ENCODE measurements at places on chromosomes 2 and 18.

DNA sequence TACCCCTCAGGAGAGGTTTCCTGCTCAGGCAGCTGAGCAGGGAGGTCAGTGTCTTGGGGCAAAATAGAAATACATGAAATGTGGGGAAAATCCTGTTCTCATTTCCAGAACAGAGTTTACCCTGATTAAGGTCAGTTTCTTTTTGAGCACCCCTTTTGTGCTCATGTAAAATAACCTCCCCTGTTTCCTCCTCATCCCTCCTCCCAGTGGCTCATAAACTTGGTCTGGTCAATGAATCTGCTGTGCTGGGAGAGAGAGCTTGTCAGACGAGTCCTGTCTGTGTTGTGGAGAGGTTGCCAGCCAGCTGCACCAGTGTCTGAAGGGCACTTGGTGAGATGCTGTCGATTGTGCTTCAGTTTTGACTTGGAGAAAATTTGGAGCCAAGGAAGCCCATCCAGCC lies 48.6 kb downstream of the NTSR2 start:
- DNase-seq: no peak

DNA sequence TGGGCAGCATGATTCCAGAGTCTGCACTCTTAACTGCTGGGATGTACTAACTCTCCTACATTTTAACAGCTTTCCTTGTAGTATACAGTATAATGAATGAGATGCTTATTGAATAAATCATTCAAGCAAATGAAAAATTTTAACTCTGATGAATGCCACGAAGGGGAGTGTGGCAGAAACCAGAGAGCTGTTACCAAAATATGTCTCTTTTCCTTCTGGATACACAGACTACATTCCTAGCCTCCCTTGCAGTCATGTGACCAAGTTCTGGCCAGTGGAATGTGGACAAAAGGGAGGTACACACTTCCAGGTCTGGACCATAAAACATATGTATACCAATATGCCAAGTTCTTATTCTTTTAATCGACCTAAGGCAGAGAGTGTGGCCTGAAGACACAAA lies 1.7 kb upstream of the EML4 start:
- no peak for DNase-seq

DNA sequence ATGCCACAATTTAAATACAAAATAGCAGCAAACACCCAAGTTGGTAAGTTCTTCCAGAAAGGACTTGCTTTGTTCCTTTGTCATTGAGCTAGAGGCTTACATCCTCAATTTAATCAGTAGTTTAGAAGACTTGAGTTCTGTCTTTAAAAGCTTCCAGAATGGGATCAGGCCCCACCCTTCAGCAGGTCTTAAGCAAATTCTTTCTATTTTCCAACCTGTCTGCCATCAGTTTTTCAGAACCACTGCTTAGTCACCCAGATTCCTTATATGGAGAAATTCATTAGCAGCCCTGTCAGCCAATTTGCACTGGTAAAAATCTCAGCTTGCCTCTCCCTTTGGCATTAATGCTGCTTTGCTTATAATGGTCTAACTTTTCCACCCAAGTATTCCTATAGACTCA lies 263.6 kb upstream of the HNMT start:
- no peak for DNase-seq

- no peak for DNase-seq
These were observed 20.4 kb downstream of the MSH6 start for GRCh38 chr2:47803363-47803762.

DNA sequence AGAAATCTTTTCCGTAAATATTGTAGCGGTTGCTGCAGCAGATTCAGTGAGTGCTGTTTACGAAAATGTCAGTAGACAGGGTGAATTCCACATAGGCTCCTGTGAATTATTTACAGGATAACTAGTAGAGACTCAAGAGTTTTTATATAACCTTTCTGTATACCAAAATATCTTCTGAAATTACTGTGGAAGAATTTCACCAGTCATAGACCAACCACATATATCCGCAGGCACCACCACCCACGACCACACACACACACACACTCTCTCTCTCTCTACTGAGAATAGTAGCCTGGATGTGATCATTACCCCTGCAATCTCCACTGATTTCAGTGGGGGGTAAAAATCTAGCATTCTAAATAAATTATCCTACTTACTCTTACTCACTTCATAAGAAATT lies 341.8 kb downstream of the RBM43 start:
- DNase-seq: no peak

GRCh38 chr18:54127759-54128378 lies 96.6 kb downstream of the MBD2 start:
- no peak for DNase-seq

DNA sequence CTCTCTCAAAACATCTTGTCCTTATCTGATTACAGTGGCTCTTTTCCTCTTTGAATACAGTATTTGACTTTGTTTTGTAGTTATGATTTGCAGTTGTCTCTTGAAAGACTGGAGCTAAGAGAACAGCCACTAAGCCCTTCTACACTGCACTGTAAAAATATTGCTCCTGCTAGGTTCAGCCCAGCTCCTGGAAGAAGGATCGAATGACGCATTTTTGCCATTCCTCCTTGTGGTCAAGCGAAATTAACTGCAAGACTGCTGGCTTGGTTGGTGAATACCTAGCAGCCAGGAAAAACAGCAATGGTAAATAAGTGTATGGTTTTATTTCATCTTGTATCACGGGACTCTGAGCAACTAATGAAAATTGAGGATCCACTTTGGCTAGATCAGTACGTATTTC lies 407.8 kb upstream of the CDH2 start:
- DNase-seq: no peak

DNA sequence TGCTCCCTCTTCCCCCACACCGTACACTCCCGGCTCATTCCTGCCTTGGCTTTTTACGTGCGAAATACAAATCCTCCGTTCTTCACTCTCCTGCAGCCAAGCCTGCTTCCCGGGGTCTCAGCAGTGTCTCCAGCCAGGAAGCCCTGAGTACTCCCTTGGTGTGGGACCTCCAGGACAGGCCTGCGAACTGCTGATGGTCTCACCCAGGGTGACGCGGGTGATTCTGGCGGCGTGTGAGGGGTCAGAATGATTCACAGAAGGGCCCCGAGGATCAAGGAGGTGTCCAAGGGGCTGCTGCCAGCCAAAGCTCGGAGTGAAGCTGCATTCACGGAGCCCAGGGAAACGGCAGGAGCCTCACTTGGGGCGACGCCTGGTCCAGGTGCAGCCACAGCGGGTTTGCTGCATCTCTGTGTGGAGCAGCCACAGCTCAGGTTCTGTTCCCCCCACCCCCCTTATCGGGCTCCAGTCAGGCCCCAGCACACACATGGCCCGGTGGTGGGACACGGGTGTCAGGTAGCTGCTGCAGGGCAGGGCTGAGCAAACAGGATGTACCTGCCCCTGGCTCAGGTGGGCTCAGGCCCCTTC lies 337.7 kb upstream of the MYT1L start:
- no peak for DNase-seq

DNA sequence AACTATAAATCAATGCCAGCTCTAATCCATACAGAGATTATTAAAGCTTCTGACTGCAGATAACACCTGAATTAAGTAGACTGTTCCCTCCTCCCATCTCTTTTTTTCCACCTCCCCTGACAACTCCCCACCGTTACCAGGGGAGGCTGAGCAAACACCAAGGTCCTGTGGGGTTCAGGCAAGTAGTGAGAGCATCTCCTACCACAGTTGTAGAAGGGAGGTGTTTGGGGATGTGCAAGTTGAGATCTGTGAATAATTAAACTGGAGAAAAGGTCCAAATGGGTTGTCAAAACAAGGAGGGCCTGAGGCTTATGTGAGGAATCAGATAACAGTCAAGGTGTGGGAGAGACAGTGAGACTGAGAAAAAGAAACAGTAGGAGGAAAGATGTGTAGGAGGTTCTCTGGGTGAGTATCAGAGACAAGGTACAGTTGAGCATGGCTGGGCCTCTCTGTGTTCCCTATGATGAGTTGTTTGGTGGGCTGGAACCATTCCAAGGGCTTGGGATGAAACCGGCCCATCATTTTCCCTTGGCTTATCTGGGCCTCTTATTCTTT lies 194.6 kb downstream of the CYRIA start:
- no peak for DNase-seq

- no peak for DNase-seq
These were observed 176.4 kb downstream of the TMEM247 start for GRCh38 chr2:46655551-46656436.
